ENCODE measurements at places on chromosomes 13 and 19. TPM values are rescaled to one million over a fixed set of nuclear protein-coding genes. Genes with fewer than 3 reads are reported as not detected.
A peak's percentile ranks its signal among the peaks of the same experiment; 100 is the strongest.

ZNF829 gene
- 1.1 TPM for polyA plus RNA-seq

DNA sequence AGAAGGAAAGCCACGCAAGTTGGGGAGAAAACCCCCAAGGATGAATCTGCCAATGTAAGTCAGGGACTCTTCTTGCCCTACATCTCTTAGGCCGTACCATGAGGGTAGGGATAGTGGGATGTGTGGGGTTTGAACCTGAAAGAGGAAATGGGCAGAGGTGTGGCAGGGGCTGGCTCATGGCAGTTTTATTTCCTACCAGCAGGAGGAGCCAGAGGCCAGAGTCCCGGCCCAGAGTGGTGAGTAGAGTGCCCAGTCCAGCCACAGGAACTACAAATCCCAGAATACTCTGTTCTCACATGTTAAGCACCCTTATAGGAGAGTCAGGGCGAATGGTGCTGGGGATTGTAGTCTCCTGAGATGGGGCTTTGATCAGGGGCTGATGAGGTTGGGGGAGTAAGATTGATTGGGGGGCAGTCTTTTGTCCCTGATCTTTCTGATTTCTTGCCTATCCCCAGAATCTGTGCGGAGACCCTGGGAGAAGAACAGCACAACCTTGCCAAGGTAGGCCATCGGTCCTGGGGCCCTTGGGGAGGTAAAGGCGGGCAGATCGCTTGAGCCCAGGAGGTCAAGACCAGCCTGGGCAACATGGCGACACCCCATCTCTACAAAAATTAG is 16.5 kb downstream of the VASP start:
- peak; percentile 61 for DNase-seq

IL27RA gene
- polyA plus RNA-seq: 4.5 TPM

DNA sequence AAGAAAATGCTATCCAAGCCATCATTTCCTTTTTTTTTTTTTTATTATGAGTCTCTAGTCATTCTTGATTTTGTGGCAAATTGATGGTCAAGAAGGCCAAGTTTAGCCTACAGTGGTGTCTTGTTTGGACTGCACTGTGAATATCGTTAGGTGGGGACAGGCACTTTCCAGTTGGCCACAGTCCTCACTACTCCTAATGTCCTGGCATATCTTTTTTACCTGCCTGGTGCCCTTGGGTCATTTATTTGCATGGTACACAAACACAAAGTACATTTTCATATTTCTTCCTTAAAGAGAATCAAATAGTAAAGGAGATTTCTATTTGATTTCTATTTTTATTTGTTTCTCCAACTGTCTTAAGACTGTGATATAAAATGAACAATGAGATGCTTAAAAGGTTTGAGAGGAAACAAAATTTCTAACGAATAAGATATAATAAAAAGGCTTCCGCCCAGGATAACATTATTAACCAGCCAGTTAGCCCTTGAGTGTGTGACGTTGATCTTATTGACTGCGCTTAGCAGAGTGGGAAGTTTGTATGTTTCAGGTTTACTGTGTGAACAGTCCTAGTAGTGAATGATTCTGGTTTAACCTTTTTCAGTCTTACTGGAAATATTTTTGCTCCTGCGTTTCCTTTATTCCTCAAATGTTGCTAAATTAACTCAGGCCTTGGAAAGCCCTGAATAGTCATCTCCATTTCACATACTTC is 312.0 kb downstream of the ATP8A2 start:
- no peak for DNase-seq
